ENCODE measurements at places on chromosomes 4 and X.

DNA sequence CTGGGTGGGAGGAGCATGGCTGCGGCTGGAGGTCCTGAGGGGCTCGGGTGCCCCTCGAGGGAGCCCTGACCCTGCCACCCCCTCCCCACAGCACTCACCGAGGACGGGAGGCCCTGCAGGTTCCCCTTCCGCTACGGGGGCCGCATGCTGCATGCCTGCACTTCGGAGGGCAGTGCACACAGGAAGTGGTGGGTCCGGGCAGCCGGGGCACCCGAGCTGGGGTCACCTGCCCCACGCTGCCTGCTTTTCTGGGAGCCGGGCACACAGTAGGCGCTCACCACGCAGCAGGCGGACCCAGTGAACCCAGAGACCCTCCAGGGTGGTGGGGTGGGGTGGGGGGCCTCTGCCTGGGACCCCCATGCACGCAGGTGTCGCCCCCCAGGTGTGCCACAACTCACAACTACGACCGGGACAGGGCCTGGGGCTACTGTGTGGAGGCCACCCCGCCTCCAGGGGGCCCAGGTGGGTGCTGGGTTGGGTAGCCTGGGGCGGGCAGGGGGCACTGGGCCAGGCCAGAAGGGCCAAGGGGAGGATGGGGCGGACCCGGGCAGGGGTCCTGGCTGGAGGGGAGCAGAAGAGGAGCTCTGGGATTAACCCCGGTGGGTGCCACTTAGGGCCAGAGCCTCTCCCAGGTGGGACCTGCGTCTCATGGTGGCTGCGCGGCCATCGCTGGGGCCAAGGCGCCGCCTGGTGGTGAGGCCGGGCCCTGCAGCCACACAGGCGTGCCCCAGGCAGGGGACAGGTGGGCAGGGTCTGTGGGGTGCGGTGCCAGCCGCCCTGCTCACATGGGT lies 1.4 kb downstream of the HGFAC start:
- no peaks in the 10 kb centered on the region for H3K36me3 ChIP-seq
- peak; percentile 77 for DNase-seq
- H3K4me1 ChIP-seq, result no peaks in the 10 kb centered on the region
- no peak overlapping the region for H3K4me3 ChIP-seq
- H3K27ac ChIP-seq, result no peak overlapping the region
- H3K27me3 ChIP-seq, result peaks cover 6% of the 10 kb centered on the region

- H3K27ac ChIP-seq, result no peak overlapping the region
- peaks cover 4% of the 10 kb centered on the region for H3K4me1 ChIP-seq
- H3K36me3 ChIP-seq, result no peaks in the 10 kb centered on the region
- no peak overlapping the region for H3K4me3 ChIP-seq
Observed at GRCh38 chr4:113945906-113946305, 33.5 kb downstream of the ARSJ start.

GRCh38 chrX:23008431-23009099 lies 8.8 kb downstream of the DDX53 start:
- H3K27me3 ChIP-seq, result no peaks in the 10 kb centered on the region
- no peak overlapping the region for H3K27ac ChIP-seq
- no peaks in the 10 kb centered on the region for H3K36me3 ChIP-seq
- peaks cover 7% of the 10 kb centered on the region for H3K4me1 ChIP-seq
- H3K4me3 ChIP-seq, result no peak overlapping the region

GRCh38 chrX:153184787-153185186 lies 5.7 kb downstream of the MAGEA1 start:
- no peak for DNase-seq
- no peak overlapping the region for H3K27ac ChIP-seq
- H3K4me3 ChIP-seq, result no peak overlapping the region
- peaks cover under 1% of the 10 kb centered on the region for H3K27me3 ChIP-seq
- no peaks in the 10 kb centered on the region for H3K4me1 ChIP-seq

- H3K27me3 ChIP-seq, result no peaks in the 10 kb centered on the region
- no peak for DNase-seq
- peaks cover 25% of the 10 kb centered on the region for H3K36me3 ChIP-seq
- H3K4me1 ChIP-seq, result peaks cover 32% of the 10 kb centered on the region
- H3K27ac ChIP-seq, result peak overlapping the region; percentile 68
Observed at GRCh38 chr4:145842224-145842887, 96.3 kb downstream of the ZNF827 start.

DNA sequence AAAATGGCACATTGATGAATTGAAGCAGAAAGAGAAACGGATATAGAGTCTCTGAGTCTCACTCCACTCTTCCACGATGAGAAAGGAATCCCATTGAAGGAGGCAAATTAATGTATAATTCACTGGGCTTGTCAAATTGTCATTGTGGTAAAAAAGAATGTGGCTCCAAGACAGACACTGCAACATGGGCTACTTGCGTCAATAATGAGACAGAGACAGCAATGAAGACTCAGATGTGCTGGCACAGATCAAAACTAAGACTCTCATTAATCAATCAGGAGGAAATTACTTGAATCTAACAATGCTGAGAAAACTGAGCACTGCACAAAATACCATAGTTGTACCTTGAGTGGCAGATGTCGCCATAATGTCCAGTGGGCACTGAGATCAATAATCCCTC lies 1485.5 kb downstream of the TECRL start:
- no peaks in the 10 kb centered on the region for H3K27me3 ChIP-seq
- H3K4me1 ChIP-seq, result no peaks in the 10 kb centered on the region
- no peak for DNase-seq
- no peak overlapping the region for H3K27ac ChIP-seq
- H3K36me3 ChIP-seq, result no peaks in the 10 kb centered on the region

- DNase-seq, result no peak
- H3K4me3 ChIP-seq, result no peak overlapping the region
- peaks cover 3% of the 10 kb centered on the region for H3K27me3 ChIP-seq
- no peak overlapping the region for H3K27ac ChIP-seq
Observed at GRCh38 chrX:102739657-102740056, 19.1 kb downstream of the GPRASP3 start.

- H3K4me1 ChIP-seq, result no peaks in the 10 kb centered on the region
- peaks cover 1% of the 10 kb centered on the region for H3K27me3 ChIP-seq
- H3K27ac ChIP-seq, result no peak overlapping the region
- DNase-seq, result no peak
Observed at GRCh38 chrX:130874751-130875150, 28.3 kb downstream of the ENOX2 start.

DNA sequence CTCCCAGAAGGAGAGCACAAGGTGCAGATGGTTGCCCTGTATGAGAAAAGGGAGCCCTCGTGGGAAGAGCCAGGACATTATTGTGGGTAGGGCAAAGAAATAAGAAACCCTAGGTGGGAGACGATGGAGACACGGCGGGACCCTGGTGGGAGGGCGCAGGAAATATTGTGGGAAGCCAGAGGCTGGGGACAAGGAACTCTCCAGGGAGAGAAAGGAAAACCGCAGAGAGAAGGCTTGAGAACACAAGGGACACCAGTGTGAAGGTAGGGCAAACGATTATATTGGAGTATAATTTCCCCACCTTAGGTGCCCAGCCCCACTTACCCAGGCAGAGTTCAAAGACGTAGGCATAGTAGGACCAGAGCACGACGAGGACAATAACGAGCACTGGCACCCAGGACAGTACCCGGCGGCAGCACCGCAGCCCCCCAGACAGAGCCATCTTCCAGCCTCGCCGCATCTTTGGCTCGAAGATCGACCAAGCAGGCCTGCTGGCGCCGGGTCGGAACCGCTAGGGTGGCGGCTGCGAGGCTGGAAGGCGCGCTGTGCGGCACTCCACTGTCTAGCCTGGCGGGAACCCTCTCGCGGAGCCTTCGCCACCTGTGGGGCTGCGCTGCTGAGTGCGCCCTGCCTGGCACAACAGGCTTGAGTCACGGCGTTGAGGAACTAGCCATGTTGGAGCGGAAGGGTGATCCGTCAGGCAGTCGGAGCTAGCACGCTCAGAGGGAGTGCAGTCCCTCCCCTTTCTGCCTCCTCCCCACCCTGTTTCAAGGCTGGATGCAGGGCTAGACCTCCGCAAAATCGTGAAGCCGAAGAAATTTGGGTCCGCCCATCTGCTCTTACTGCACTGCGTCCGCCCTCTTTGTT lies at the start of gene ZDHHC15:
Gene ZDHHC15 (minus strand): TSS at position 473 of the 867 bp plus-strand sequence. CDS start 13 bp downstream, at position 460.
- peak within 1 kb of the TSS; percentile 81 for H3K27ac ChIP-seq
- peaks cover 4% of the 10 kb centered on the region for H3K36me3 ChIP-seq
- H3K4me1 ChIP-seq, result peaks cover 23% of the 10 kb centered on the region
- H3K4me3 ChIP-seq, result peak within 1 kb of the TSS; percentile 98
